ENCODE measurements at places on chromosomes 16 and 17.

- DNase-seq = no peak
Observed at GRCh38 chr16:13438064-13438463, 481.9 kb upstream of the ERCC4 start.

DNA sequence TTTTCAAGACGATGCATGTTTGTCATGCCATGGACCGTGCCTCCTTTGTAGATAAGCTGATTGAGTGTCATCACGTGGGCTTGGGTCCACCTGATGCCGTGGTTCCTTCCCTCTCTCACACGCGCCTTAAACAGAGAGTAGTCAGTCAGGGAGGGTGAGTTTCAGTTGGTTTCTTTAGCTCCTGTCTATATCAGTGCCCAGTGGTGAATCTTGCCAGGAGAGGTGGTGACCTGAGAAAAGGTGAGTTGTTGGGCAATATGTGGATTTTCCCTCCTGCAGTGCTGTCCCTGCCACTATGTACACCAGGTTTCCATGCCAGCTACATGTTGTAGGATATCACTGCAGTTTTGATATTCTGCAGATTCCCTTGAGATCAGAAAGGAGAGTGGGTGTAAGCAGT is 129.7 kb downstream of the LAT start:
- DNase-seq = no peak

GRCh38 chr17:10745231-10745630 is 15.4 kb upstream of the TMEM220 start:
- DNase-seq = no peak

DNA sequence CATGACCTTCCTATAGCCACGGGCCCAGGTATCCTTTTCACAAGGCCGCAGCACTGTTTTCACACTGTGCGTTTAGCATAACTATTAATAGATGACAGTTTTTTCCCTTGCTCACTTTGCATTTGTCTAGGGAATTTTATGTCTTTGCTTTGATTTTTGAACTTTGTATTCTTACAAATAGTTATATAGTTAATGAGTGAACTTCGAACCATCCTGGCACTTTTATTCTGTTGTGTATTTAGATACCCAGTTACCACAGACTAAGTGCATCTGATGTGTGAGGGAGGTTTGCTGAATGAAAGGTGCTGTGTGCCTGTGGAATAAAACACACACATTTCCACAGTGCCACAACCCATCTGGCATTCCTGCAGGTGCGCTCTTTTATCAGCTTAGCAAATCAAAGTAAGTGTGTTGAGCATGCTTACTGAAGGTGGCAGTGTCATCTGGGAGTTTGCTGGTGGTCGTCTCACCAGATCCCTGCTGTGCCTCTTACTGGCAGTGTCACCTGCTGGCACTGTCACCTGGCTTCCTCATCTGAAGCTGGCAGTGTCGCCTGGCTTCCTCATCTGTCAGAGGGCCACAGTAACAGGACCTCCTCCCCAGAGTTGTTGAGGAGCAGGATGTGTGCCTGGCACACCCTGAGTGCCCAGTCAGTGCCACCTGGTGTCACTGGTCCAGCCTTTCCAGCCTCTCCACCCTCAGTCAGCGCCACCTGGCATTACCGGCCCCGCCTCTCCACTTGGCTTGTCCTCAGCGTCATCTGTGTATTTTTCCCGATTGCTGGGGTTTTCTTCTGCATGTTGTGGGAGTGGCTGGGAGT is 37.6 kb downstream of the USP10 start:
- no peak for DNase-seq

GRCh38 chr16:68265078-68265920 is 973 bp downstream of the SLC7A6 start:
- peak; percentile 57 for DNase-seq

- no peak for DNase-seq
Observed at GRCh38 chr17:48704361-48705248, 17.7 kb downstream of the PRAC1 start.

DNA sequence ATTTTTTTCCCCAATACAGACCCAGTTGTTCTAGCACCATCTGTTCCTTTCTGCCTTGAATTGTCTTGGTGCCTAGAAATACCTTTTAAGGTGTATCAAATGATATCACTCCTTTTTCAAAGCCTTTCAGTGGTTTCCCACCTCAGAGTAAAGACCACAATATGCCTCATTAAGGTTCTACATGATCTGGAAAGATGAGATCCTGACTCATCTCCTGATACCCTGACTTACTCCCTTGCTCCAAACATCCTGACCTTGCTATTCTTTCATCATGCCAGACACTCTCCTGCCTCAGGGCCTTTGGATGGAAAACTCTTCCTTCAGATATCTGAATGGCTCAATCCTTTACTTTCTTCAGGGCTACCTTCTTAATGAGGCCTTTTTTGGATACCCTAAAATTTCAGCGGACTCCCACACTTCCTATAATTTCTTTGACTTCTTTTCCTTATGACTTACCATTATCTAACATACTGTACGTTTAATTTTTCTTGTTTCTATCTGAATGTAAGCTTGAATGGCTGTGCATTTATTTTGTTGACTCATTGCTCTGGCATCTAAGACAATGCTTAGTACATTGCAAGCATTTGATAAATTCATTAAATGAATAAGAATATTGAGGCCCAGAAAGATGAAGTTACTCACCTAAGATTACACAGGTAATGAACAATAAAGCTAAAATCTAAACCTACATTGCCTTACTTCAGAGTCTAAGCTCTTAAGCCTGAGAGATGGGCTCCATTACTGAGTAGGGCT is 19.2 kb downstream of the FLOT2 start:
- DNase-seq = no peak

- DNase-seq = no peak
Observed at GRCh38 chr17:57463103-57463885, 207.0 kb downstream of the MSI2 start.

- DNase-seq = no peak
Observed at GRCh38 chr17:50212121-50212843, 10.9 kb upstream of the COL1A1 start.

- DNase-seq = peak; percentile 51
Observed at GRCh38 chr17:19338031-19338990, 24.2 kb downstream of the B9D1 start.

GRCh38 chr17:59791603-59792457 is 84.4 kb downstream of the VMP1 start:
- no peak for DNase-seq

- DNase-seq = no peak
Observed at GRCh38 chr17:71067669-71068407, 898.5 kb downstream of the KCNJ2 start.

DNA sequence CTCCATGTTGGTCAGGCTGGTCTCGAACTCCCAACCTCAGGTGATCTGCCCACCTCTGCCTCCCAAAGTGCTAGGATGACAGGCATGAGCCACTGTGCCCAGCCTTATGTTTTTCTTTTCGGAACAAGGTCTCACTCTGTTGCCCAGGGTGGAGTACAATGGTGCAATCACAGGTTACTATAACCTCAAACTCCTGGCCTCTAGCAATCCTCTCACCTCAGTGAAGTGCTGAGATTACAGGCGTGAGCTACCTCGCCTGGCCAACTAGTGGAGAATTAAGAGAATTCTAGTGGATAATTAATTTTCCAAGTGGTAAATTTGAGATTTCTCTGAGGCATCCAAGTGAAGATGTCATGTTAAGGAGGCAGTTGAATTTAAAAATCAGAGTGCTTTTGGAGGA is 2.9 kb upstream of the FBXO47 start:
- no peak for DNase-seq

- DNase-seq = no peak
Observed at GRCh38 chr16:71263582-71263981, 25.6 kb downstream of the CMTR2 start.

- peak; percentile 72 for DNase-seq
Observed at GRCh38 chr16:69761983-69762813, at the start of gene WWP2. WWP2 (plus strand) TSS chr16:69762332; CDS start chr16:69787011, 24,679 bp downstream.

- no peak for DNase-seq
Observed at GRCh38 chr16:54942353-54942943, 11.8 kb downstream of the IRX5 start.

DNA sequence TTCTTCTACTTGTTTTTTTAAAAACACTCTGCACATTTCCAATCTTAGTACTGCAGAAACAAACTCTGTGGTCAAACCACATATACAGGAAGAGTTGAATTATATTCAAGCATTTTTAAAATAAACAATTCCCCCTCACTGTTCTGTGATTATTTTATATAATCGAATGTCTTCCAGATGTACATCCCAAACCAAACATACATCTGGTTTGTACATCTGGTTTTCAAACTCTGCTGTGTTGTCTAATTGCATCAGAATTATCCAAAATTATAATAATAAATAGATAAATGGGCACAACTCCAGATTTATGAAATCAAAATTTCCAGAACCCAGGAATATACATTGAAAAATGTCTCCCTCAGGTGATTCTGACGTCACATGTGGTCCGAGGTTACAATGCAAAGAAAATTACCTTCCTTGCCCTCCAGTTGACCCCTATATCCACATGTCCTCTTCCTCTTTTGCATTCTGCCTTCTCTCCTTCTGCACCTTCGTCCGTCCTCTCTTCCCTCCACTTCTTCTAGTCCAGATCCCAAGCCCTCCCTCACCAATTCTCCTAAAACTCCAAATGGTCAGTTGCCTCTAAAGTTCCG is 13.3 kb upstream of the CCDC144A start:
- DNase-seq = no peak

DNA sequence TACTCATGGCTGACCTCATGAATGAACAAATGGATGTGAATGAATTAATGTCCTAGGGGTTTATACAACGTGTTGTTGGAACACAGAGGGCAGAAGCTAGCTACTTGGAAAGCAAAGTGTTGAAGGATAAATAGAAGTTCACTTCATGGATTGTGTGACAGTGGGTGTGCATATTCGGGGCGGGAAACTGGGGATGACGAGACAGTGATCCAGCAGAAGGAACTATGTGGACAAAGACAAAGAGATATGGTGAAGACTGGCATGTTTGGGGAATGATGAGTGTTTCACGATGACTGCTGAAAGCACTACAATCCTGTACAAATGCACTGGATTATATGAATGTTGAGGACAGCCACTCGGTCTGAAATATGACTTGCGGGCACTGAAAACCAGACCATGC is 250.5 kb upstream of the C16orf82 start:
- no peak for DNase-seq

GRCh38 chr17:68942389-68942788 is 12.8 kb downstream of the ABCA8 start:
- DNase-seq = no peak

DNA sequence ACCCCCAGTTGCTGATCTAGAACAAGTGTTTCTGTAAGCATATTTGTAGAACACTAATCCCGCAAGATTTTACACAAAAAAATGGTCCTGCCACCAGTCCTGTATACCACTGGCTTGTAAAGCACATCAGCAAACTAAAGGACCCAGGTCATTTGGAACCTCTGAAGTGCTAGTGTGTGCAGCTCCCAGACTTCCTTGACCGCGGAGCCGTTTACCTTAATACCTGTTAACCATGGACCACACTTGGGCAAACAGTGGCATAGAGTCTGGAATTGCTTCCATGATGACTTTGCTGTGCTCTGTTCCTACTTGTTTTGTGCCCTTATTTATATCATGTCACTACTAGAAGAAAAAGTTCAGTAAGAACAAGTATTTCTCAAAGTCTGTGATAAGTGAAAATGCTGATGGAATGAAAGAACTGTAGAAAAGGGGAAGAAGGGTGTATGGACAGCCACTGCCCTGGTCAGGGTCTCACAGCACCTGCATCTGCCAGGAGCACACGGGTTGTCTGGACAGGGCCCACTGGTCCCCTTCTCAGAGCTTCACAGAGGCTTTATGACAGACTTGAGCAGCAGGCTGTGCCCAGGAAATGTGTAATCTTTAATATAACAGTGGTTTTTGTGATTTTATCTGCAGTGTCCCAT is 29.3 kb downstream of the ALDH3A2 start:
- DNase-seq = no peak

- DNase-seq = no peak
Observed at GRCh38 chr17:54887787-54888186, 12.9 kb upstream of the TOM1L1 start.

- DNase-seq = no peak
Observed at GRCh38 chr17:37761059-37761458, 16.2 kb upstream of the HNF1B start.

GRCh38 chr16:23206986-23207385 is 24.4 kb downstream of the SCNN1G start:
- DNase-seq = no peak

DNA sequence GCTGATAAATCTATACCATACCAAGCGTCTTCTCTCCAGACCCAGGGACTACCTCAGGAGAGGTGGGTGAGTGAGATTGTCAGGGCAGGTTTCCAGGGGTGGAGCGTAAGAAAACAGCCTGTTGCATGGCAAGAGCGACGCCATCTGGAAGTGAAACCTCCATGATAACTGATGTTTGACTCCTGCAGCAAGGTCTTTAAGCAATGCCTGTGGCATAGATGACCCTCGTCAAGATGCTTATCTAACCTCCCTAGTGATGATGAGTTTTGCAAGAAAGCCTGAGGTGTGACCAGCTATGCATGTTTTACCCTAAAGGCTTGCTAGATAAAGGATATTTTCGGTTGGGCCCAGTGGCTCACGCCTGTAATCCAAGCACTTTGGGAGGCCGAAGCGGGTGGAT is 71.6 kb downstream of the GSG1L start:
- no peak for DNase-seq

DNA sequence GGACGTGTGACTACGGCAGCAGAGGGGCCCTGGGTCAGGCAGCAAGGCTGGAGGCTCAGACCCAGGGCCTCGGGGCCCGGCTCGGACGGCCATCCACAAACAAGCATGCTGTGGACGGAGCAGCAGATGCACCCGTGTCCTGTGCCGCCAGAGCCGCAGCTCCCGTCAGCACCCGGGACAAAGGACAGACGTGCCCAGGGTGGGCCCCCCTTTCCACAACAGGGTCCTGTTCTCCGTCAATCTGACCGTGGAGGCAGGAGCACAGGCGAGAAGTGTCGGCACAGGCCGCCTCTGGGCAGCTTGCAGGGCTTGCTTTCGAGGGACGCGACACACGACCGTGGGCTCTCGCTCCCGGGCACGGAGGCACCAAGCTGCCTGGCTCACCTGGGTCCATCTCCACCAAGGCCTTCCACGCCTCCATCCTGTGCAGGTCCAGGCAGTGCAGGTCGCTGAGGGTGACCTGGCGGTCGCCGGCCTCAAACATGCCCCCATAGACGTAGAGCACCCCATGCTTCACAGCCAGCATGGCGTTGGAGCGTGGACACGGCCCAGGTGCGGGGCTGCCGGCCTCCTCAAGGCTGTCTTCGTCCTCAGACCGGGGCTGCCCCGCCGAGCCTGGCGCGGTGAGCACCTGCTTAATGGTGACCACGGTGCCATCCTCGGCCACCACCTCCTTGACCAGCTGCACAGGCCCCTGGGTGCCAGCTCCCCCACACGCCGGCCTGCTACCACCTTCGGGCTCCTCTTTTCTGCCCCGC is 56.7 kb downstream of the KLHDC4 start:
- no peak for DNase-seq

DNA sequence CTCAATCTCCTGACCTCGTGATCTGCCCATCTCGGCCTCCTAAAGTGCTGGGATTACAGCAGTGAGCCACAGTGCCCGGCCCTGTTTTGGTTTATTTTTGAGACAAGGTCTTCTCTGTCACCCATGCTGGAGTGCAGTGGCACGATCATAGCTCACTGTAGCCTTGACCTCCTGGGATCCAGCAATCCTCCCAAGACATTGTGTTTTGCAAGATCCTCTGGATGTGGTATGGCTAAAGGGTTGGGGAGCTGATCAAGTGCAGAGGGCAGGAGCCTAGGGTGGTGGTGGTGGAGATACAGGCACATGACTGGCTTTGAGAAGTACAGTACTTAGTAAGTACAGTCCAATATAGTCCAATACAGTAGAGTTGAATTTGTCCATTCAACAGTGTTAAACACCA is 16.6 kb upstream of the TNS4 start:
- no peak for DNase-seq

Data from CD4-positive, alpha-beta T cell (primary cell).